ENCODE measurements at places on chromosomes 7 and 10.
A peak's percentile ranks its signal among the peaks of the same experiment; 100 is the strongest.

DNA sequence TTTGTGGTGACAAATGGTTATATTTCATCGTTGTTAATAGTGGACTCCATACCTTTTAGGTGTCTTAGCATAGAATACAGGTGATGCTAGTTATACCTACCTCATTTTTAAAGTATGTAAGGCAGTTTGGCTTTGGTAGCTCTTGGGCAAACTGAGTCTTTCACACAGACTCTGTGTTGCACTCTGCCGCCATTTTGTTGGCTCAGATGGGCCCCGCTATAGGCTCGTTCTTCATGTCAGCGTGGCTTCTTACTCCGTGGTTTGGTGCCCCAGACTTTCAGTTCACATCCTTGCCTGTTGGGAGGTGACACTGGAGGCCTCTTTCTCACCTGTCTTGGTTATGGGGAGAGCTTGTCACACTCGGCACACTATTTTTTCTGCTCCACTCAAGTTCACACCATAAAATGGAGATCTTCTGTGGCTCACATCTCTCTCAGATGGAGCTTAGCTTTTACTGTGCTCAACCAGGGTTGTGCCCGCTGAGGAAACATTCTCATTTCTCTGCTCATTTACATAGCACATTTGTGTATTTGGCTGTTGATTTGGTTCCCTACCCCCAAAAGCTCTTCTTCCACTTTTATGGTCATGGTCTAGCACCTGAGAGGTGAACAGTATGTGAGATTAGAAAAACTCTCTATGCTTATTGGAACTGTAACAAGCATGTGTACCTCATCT lies 178.5 kb downstream of the ARID5B start:
- DNase-seq = no peak

GRCh38 chr7:140521421-140521820 lies 42.1 kb upstream of the MKRN1 start:
- DNase-seq = no peak

GRCh38 chr10:103757531-103758293 lies 97.7 kb downstream of the SH3PXD2A start:
- DNase-seq = no peak

DNA sequence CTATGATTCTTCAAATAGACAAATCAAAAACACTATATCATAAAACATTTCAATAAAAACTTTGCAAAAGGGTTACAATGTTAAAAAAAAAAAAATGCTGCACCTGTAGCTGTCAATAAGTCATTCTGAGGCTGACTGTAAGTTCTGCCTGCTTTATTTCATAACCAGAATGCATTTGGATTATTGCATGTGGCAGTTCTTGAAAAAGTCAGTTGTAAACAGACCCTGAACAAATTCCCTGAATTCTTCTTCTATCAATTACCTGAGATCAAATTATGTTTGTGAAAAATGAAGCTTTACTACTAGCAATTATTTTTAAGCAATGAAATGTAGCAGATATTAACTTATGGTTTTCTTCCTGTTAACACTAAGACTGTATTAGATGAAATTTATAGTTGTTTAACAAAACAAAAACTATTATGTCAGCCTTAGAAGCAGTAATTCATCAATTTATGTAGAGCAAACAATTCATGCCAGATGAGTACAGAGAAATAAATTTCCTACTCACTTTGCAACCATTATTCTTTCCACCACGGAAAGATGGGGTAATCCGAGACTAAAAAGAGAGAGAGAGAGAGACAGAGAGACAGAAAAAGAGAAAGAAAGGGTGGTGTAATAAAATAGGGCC lies 107.8 kb downstream of the SFMBT2 start:
- no peak for DNase-seq

DNA sequence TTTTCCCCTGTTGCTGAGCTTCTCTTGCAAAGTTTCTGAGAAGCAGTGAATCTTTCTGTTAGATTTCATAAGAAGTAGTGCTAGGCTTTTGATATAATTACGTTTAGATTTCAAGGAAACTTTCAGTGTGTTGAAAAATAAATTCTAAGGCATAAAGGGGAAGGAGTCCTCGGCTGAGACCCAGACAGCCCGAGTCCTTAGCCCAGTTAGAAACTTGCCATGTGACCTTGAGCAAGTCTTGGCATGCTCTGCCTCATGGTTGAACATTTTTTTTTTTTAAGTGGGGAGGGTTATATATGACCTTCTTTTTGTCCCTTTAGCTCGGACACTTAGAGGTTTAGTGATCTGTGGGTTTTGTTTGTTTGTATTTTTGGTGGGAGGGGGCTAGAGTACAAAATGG lies 117.5 kb downstream of the TCF7L2 start:
- no peak for DNase-seq

DNA sequence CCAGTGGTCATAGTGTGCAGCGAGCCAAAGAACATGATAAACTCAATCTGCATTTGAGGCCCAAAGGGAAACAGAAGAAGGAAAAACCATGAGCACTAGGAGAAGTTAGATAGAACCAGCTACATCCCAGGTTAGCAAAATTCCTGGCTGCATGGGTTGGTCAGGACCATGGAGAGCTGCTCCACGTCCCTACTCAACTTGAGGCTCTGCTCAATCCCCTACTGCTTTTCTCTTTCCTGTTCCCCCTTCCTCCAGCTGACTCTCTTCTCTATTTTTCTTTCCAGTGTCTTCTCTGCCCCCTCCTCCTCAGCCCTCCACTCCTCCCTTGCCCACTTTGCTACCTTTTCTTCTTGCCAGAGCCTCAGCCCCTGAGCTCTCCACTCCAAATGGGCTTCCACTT lies 21.9 kb upstream of the VSIR start:
- no peak for DNase-seq

GRCh38 chr7:100585511-100586265 lies at the start of gene LRCH4:
LRCH4 (minus strand) TSS chr7:100586129; CDS start chr7:100586100, 29 bp downstream.
- DNase-seq = no peak

- no peak for DNase-seq
These were observed 165.5 kb upstream of the STK17A start for GRCh38 chr7:43417455-43417854.

DNA sequence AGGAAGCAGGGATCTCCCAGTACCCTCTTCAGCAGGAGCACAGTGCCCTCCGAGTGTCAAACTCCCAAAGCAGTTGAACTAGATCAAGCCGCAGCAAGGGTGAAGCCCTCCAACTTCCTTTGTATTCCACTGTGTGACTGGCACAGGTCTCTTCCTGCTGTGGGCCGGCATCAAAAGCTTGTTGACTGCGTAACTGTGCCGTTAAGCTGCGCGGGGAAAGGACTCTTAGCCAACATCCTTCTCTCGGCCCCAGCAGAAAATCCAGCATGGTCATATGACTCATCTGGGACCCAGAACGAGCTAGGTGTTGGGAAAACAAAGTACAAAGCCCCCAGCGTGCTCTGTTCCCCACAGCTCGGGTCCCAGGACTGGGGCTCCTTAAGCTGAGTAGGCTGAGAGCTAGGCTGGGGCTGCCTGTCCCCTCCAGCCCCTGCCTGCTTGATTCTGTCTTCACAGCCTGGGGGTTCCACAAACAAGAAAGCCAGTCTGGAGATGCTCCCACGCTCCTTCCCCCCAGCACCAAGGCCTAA lies 52.2 kb downstream of the COL17A1 start:
- DNase-seq = no peak

DNA sequence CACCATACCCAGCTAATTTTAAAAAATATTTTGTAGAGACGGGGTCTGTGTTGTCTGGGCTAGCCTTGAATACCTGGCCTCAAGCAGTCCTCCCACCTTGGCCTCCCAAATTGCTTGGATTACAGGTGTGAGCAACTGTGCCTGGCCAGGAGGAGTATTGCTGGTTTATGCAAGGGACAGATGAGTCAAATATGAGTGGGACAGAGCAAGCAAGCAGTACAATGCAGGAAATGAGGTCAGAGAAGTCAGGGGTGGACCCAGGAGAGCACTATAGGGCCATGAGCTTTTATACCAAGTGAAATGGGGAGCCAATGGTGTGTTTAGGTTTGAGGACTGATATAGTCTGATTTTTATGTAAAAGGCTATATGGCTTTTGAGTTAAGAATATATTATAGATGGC lies 6.3 kb downstream of the TSPAN13 start:
- no peak for DNase-seq

DNA sequence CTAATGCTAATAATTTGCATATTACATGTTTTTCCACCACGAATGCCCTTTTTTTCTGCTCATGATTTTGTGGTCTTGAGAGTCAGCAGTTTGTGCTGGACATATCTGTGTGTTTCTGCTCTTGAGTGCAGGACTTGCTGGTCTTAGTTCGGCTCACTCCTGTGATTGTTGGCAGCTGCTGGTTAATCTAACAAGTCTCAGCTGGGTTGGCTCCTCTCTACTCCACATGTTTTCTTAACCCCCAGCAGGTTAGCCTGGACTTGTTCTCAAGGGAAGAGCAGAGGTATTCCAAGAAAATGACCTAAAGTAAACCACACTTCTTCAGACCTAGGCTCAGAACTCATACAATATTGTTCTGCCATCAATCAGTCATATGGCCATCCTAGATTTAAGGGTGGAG lies 1238.9 kb downstream of the XPNPEP1 start:
- no peak for DNase-seq

DNA sequence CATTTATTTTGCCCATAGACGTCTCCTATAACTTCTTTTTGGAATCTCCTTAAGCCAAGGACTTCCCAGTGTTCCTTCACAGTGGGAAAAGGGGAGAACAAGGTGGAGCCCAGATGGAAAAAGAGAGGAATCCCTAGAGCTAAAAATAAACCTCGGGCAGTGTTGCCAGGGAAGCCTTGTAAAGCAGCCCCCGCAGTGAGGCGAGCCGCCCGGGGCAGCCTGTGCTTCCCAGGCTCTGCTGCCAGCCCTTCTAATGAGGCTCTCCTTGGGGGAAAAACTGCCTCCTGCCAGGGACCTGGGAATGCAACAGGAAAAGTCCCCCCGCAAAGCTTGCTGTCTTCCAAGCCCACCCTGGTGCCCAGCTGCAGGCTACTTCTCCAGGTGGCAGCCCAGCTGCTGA lies 71.7 kb downstream of the SH3PXD2A start:
- no peak for DNase-seq

DNA sequence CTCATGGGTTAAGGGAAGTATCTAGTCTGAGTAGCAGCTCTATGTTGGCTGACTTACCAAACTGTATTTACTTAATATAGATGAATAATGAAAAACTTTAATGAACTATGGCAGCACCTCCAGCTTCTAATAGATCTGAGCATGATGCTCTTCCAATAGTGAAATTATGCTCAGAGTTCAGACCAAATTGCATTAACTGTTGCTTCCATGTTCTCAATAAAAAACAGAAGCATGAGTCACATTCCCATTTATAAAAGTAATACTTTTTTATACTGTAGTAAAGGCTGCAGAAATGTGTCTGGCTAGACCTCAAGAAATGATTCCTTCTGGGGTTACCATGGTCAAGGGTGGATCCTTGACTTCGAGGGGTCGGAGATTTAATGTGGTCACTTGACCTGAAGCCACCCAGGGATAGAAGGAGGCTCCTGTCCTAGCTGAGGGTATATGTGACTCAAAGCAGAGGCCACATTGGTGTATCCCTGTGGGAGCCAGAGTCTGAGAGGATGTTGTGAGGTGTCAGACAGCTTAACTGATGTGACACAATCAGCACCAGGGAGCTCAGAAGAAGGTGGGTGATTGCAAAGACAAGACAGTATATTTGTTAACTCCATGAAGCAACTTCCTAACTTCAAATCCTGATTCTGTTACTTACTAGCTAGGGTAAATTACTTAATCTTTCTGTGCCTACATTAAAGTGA lies 19.8 kb upstream of the PLCE1 start:
- DNase-seq = no peak

DNA sequence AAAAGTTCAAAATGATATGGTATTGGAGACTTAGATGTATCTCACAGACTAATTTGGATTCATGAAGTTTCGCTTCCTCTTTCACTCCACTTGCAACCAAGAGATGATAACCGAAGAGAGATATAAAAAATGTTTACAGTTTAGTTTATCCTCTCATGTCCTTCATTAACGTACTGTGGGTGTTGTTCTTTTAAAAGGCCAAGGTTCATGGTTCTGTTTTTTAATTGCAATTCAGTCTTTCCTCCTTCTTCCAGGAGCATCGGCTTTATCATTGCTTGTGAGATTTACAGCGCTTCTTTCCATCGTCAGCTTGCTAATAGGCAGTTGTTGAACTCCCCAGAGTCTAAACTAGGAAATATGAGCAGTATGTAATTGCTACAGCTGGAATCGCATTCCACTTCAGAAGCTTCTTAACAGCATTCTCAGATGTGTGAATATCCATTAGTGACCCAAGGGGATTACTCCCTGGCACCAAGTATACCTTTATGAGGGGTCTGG lies 75.9 kb upstream of the HGF start:
- peak; percentile 30 for DNase-seq

DNA sequence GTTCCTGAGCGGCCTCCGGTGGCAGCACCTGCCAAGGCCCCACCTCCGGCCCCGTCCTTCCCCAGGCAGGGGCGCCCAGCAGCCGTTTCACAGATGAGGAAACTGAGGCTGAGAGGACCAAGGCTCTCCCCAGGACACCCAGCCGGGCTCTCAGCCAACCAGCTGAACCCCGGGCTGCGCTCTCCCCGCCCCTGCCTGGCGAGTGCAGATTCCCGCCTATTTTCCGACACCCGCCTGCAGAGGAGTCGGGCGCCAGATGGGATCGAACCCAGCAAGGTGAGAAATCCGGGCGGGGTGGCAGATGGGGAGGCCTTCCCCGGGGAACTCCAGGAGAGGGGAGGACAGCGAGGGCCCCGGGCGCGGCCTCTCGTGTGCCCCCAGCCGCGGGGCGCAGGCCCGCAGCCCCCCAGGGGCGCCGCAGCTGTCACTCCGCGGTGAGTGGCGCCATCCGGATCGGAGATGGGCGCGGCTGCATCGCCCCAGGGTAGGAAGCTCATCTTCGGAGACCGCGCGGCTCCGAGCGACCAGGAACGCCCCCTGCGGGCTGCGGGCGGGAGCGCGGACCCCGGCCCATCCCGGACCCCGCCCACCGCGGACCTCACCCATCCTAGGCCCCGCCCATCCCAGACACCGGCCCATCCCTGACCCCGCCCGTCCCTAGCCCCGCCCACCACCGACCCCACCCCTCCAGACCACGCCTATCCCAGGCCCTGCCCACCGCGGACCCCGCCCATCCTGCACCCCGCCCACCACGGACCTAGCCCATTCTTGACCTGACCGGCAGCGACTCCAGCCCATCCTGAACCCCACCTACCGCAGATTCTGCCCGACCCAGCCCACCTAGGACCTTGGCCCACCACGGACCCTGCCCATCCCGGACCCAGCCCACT lies 90.3 kb downstream of the MICALL2 start:
- DNase-seq = peak; percentile 10

GRCh38 chr7:126803990-126804389 lies 448.8 kb downstream of the GRM8 start:
- no peak for DNase-seq

DNA sequence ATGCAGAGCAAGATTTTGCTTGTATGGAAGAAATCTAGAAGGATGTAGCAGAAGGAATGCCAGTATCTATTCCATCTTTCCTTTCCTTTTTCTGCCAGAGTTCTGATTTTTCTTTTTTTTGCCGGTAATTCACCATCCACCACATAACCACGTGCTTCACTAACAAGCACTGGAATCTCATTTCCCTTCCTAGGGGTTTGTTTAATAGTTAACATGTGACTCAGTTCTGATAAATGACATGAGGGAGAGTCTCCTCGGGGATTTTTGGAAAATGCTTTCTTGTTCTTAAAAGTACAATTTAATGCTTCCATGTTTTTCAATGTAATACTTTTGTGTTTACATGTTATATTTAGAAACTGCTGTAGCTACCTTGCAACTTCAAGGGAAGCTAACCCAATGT lies 590.2 kb downstream of the SH2D4B start:
- no peak for DNase-seq
